ENCODE measurements at places on chromosomes 12 and 14.
A peak's percentile ranks its signal among the peaks of the same experiment; 100 is the strongest.

DNA sequence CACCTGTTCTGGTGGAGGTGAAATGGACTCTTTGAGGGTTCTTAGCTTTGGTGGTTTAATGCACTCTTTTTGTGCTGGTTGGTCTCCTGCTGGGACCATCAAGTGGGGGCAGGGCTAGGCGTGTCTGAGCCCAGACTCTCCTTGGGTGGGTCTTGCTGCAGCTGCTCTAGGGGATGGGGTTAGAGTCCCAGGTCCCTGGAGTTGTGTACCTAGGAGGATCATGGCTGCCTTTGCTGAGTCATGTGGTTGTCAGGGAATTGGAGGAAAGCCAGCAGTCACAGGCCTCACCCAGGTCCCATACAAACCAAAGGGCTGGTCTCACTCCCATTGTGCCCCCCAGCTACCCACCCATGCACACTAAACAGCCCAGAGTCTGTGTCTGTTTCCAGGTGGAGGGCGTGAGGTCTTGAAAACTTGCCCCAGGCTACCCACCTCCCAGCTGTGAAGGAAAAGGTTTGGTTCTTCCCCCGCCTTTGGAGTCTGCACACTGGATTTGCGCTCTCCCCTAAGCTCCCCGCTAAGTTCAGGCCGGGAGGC is 387.7 kb downstream of the TMTC2 start:
- no peak for DNase-seq

GRCh38 chr12:109307051-109307450 is 2.0 kb downstream of the FOXN4 start:
- no peak for DNase-seq

DNA sequence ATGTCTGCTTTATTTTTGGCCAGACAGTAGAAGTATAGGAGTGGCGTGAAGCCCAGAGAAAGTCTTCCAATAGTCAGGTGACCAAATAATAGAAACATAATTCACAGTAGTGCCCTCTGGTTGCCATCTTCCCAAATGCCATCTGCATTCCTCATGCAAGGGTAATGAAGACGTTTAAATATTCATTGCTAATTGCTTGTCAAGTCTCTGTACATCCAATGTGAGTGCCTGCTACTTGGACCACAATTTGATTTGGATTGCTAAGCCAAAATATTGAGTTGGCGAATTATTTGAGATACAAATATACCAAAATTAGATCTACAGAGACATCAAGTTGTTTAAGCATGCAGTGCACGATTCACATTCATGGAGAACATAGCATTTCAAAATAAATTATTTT is 402.7 kb downstream of the SOX5 start:
- DNase-seq: no peak

DNA sequence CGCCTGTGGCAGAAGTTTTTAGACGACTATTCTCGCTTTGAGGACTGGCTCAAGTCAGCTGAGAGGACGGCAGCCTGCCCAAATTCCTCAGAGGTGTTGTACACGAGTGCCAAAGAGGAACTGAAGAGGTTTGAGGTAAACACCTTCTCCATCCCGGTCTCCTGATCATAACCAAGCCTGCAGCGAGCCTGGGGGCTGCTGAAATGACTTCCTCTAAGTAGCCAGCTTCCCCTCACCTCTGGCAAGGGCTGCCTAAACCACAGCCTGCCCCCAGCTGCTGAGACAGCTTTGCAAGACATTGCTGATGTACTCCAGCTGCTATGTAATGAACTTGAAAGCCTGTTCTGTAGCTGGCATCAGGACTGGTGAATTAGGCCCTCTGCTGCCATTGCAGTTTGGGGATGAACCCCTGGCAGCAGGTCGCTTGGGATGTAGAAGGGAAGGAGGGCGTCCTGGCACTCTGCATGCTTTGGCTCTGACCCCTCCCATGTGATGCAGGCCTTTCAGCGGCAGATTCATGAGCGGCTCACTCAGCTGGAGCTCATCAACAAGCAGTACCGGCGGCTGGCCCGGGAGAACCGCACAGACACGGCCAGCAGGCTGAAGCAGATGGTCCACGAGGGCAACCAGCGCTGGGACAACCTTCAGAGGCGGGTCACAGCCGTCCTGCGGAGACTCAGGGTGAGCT is 84.6 kb downstream of the ESR2 start:
- DNase-seq: peak; percentile 71

- DNase-seq: peak; percentile 75
These were observed at the start of gene RAPGEF3 for GRCh38 chr12:47758834-47759690. Gene RAPGEF3, minus strand, starts transcription at chr12:47758880. Its CDS starts 324 bp downstream, at chr12:47758556.

- no peak for DNase-seq
These were observed 375.5 kb downstream of the RAD51B start for GRCh38 chr14:68195126-68195525.

DNA sequence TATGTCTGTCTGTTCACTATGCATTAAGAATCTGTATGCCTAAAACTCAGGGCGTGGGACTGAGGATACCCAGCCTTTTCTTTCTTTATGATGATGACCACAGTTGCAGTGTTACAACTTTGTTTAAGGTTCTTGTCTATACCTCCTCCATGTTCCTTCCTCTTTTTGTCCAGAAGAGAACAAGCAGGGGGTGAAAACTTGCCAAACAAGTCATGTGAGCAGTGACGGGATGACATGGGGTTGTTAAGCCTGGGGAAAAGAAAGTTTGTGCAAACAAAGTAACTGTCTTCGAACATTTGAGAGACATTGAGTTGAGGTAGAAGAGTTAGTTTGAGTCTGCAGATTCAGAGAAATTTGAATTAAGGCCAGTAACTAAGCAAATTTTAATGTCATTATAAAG is 505.5 kb downstream of the NPAS3 start:
- no peak for DNase-seq

GRCh38 chr12:27709932-27710591 is 570 bp upstream of the MRPS35 start:
- peak; percentile 61 for DNase-seq

- no peak for DNase-seq
These were observed 915.2 kb downstream of the RPS29 start for GRCh38 chr14:48670939-48671338.

DNA sequence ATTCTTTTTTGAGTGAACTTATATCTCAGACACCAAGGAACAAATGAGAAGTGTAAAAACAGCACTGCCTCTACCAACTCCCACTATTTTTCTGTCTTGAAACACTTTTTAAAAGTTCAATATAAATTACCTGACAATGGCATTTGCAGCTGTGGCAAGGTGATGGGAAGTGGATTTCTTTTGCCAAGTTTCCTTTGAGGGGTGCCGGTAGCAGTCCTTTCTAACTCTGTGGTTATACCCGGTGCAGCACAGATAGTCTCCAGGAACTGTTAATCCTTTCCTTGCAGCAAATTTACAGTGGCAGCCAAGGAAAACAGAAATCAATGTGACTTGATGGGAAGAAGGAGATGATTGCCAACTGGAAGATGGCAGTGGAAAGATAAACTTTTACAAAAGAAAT is 243.7 kb downstream of the BCAT1 start:
- no peak for DNase-seq

- DNase-seq: peak; percentile 15
These were observed 268.3 kb upstream of the PRKD1 start for GRCh38 chr14:30195941-30196340.

DNA sequence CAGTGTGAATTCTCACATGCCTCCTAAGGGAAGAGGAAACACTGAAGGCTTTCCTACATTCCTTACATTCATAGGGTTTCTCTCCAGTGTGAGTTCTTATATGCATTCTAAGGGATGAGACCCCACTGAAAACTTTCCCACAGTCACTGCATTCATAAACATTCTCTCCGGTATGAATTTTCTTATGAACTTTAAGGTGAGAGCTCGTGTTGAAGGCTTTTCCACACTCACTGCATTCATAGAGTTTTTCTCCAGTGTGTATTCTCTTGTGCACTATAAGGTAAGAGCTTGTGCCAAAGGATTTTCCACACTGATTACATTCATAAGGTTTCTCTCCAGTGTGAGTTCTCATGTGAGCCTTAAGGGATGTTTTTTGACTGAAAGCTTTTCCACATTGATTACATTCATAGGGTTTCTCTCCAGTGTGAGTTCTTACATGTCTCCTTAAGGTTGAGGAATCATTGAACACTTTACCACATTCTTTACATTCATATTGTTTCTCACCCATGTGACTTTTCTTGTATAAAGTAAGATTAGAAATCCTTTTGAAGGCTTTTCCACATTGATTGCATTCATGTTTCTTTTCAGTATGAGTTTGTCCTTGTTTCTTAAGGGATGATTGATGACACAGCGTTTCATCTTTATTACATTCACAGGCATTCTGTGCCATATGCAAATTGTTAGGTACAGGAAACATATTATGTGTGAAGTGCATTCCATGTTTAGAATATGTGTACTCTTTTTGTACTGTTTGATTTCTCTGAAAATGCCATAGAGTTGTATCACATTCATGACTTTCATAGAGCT is 9.5 kb downstream of the ZNF891 start:
- DNase-seq: no peak

DNA sequence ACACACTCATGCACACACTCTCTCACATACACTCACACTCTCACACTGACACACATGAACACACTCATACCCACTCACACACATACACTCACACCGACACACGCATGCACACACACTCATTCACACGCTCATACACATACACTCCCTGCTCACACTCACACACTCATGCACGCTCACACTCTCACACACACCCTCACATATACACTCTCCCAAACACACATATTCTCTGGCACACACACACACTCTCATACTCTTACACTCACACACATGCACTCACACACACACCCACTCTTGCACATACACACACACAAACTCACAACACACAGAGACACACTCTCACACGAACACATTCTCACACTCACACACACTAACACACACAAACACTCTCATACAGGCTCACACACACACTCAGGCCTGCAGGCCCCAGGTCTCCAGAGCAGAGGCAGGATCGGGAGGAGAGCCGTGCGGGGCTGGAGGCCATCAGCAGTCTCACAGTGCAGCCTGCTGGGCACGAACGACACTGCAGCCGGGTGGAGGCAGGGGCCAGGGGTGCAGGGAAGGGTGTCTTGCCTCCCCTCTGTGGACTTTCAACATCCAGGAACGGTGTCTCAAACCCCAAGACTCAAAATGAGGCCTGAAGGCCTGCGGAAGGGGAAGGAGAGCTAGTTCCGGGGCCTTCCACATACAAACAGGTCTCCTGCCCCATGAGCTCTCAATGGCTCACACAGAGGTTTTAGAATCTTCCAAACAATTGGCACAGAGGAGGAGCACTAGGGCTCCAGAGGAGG is 148.7 kb downstream of the ANO2 start:
- DNase-seq: peak; percentile 30

DNA sequence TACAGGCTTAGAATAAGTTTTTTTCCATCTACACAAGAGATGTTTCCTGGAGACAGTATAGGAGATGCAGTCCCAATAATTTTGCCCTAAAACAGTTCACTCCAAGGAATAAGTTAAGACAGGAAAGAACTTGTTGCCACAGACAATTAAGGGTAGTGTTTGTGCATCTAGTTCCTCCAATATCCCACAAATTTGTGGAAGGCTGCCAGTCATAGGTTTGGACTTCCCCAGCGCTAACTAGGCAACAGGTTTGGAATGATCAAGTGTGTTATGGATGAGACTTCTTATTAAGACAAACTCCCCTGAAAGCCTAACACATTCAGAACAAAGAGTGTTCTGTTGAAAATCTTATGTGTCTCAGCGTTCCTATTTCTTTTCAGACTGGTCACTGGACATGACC is 611.0 kb downstream of the CCER1 start:
- DNase-seq: no peak

GRCh38 chr12:80190001-80190400 is 90.7 kb downstream of the OTOGL start:
- DNase-seq: peak; percentile 21

GRCh38 chr14:100914597-100915021 is 11.1 kb upstream of the RTL1 start:
- peak; percentile 59 for DNase-seq

DNA sequence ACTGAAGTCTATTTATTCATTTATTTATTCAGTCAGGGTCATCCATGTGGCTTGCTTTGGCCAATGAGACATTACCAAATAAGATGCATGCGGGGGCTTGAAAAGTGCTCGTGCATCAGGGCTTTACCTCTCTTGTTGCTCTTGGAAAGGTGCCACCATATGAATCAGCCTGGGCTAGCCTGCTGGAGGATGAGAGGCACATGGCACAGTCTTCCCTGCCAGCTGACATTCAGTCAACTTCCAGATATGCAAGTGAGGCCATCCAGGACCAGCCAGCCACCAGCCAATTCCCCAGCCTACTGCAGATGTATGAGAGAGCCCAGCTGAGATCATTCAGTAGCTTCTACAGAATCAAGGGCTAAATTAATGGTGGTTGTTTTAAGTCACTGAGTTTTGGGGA is 105.2 kb upstream of the RPH3A start:
- peak; percentile 3 for DNase-seq

GRCh38 chr12:132238488-132238854 is 90.9 kb downstream of the GALNT9 start:
- no peak for DNase-seq

DNA sequence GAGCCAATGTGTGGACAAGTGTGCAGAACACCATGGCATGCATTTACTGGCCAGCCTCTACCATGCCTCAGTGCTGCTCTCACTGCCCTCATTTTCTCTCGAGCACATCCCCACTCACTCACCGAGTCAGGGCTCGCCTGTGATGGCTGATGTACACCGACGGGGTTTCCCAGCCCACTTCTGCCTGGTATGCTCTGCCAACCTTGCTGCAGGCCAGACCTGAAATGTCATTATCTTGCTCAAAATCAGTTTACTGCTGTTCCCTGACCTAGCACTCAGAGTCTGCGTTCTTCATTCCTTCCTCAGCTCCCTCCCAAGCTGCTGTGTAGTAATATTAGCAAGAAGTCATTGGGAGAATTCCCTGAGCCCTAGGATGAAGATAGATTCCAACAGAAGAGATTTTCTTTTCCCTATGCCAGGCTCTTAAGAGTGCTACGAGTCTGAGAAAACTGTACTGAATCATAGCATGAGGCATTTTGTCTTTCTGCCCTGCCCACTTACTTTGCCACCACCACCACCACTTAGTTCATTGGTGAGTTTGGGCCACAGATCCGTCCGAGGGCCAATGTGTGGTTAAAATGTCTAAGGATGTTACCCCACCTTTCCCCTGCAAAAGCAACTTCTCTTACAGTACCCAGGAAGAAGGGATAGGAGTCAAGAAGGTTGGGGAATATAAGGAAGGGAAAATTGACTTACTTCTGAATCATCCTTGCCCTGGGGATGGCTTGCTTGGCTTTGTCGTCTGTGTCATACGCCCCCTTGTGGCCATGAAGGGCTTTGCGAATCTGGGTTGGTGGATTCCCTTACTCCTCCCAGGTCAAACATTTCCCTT is 51.0 kb downstream of the BMAL2 start:
- peak; percentile 89 for DNase-seq

- peak; percentile 32 for DNase-seq
These were observed 109.5 kb downstream of the TSPAN9 start for GRCh38 chr12:3186546-3187215.

DNA sequence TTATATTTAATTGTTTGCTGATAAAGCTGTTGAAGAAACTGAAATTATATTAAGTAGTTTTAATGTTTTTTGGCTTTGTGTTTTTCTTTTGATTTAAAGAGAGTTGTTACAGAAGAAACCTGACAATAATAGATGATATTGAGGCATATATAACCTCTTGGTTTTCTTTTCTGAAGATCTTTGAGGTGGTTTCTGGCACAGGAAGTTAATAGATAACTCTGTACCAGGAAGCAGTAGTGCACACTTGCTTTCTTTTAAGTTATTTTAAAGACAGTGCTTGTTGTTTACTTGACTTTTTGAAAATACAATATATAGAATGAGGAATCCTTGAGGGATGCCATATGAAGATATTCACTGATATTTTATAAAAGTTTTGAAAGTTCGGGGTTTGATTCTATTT is 209.0 kb upstream of the FBXO33 start:
- DNase-seq: no peak

- peak; percentile 69 for DNase-seq
These were observed 88.8 kb downstream of the TMX1 start for GRCh38 chr14:51328772-51329353.
